Stomach (tissue), 19 donors: ENCODE measurements at places on chromosomes 7 and 10.

DNA sequence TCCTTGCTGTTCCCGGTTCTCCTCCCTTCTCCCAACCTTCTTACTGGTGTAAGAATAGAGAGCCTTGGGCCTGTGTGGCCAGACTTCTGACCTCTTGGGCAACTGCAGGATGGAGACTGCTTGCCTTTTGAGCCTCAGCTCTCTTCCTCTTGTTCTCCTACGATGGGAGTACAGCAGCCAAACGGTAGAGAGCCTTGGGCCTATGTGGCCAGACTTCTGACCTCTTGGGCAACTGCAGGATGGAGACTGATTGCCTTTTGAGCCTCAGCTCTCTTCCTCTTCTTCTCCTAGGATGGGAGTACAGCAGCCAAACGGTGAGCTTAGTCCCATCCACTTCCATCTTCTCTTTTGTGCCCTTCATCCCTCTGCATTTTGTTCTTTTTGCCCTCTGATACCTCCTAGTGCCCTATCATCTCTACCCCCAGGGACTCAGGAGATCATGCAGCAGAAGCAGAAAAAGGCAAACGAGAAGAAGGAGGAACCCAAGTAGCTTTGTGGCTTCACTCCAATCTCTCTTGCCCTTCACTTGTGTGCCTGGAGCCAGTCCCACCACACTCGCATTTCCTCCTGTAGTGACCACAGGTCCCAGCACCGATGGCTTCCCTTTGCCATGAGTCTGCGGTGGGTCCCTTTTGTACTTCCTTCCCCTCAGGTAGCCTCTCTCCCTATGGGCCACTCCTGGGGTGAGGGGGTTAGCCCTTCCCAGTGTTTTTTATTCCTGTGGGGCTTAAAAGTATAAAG is 15.3 kb downstream of the SLC25A13 start:
- DNase-seq, result no peak

GRCh38 chr10:24866604-24867583 is 85.5 kb downstream of the PRTFDC1 start:
- peak; percentile 53 for DNase-seq

GRCh38 chr10:125708971-125709503 is 10.5 kb upstream of the EDRF1 start:
- DNase-seq, result no peak

GRCh38 chr10:58932126-58932525 is 244.3 kb upstream of the PHYHIPL start:
- no peak for DNase-seq

DNA sequence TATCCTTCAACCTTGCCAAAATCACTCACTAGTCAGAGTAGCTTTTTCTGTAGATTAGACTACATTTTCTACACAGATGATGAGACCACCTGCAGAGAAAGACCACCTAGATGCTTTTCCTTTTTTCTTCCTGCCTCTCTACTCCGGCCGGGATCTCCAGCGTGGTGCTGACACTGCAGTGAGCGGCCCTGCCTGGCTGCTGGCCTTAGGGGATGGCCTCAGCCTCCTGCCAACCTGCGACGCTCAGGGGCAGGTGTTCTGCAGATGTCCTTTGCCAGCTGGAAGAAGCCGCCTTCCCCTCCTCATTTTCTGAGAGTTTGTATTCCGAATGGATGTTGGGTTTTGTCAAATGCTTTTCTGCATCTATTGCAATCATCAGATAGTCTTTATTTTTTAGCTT is 43.5 kb upstream of the NKX6-2 start:
- DNase-seq, result no peak

DNA sequence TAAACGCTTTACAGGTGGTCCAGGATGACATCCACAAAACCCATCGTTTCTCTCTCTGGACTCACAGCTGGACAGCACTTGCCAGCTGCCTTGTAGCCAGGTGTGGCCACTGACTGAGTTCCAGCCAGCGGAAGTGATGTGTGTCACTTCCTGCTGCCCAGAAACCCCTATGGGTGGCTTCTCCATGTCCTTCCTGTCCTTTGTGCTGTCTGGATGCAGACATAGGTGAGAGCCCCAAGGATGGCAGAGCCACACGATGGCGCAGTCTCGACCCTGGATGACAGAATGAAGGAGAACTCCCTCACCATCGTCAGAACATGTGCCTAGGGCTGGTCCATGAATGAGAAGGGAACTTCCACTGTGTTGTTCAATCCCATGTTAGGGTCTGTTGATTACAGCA is 22.1 kb downstream of the NMT2 start:
- DNase-seq, result no peak

DNA sequence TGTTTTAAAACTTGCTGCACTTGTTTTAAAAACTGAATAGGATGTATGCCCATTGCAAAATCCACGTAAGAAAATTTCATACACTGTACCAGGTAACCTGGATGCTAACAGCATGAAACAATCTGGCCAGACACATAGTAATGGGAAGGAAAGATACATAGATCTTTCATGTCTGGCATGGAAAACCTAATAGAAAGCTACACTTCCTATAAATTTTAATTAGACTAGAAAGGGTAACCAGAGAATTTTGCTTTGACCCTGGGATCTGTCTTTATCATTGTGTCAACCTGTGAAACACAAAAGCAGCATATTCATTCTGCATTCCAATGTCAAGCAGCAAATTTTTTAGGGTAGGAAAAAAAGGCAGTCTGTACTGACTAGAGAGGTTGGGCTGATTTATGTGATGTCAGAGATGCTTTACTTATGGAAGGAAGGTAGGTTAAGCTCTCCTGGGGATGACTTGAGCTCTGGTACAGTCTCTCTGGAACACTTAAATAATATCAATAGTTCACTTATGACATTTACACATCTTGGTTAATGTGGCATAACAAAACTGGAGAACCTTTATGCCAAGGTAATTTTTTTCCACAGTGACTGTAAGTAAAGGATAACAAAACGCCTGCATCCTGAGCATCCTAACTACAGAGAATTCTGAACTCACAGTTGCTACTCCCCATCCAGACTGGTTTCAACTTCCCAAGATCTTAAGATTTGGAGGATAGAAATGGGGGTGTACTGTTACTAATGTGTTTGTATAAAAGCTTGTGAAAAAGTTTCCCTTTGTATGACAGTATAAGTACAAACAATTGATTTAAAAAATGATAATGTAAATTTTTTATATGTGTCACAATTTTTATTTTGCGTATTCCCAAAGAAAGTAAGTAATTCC is 44.7 kb downstream of the DOCK4 start:
- no peak for DNase-seq

DNA sequence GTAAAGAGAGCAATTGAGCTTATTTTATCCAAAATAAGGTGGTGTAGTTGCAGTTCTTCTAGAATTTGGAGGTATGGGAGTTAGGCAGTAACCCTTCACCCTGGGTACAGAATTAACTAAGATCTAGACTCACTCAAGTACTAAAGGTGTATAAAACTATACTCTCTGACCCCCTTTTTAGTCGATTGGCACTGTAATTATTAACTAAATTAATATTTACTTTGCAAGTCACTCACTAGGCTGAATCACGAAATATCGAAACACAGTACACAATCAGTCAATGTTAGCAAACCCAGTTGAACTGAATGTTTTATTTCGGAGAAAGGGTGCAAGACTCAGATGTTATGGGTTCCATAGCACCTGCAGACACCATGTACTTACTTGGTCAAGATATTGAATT is 14.6 kb upstream of the CYP2C19 start:
- DNase-seq, result peak; percentile 27

DNA sequence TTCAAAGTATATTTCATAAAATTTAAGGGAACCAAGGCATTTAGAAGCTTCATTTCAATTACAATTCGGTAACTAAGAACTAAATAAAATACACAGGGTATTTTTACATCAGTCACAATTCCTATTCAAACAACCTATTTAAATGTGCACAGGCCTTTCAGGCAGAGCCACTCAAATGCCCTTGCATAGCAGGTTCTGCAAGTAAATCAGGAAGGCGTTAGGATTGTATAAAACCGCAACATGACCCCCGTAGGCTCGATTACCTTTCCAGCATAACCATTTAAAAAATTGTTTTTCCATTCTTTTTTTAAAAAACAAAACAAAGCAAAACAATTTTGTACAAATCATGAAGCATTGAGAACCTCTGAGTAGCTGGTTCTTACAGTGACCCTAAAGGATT is 289.9 kb upstream of the SP8 start:
- DNase-seq, result peak; percentile 70

- DNase-seq, result no peak
Observed at GRCh38 chr7:31065021-31065593, 13.0 kb downstream of the ADCYAP1R1 start.

- DNase-seq, result no peak
Observed at GRCh38 chr10:16519250-16519907, 2.3 kb downstream of the C1QL3 start.

GRCh38 chr7:139570626-139571025 is 47.1 kb downstream of the CLEC2L start:
- DNase-seq, result no peak

DNA sequence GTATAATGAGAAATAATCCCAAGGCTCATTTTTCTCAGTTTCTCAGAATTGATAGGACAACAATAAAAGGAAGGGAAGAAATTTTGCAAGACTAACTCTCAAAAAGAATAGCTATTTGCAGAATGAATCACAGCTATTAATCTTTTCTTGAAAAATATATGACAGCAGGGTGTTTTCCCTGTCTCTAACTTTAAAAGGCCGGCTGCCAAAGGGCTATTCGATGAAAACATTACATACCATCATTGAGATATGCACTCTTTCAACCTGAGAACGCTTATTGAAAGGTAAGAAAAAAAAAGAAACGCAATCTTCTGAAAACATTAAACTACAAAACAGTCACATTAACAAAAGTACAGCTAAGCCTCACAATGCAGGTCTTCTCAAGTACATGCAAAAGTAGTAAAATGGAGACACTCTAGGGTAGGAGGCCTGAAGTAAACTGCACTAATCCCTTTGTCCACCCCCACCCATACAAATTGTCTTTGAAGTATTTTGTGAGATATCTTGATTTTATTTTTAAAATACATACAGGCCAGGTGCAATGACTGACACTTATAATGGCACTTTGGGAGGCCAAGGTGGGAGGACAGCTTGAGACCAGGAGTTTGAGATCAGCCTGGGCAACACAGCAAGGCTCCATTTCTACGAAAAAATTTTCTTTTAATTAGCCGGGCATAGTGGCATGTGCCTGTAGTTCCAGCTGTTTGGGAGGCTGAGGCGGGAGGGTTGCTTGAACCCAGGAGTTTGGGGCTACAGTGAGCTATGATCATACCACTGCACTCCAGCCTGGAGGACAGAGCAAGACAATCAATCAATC is 83.0 kb downstream of the PARD3 start:
- DNase-seq, result no peak

DNA sequence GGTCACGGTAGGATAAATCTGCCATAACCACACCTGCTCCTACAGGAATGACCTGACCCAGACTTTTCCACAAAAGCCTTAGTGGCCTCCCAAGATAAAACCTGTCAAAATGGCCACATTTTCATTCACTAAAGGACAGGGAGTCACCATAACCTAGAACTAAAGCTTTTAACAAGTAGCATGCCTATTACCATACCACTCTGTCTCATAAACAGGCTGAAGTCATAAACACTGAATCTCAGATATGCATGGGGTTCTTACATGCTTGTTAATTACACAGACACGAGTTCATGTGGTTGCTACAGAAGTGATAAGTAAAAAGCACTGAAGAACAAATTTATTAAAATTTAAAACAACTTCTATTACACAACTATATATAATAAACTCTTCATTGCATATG is 56.0 kb downstream of the HIPK2 start:
- DNase-seq, result no peak

DNA sequence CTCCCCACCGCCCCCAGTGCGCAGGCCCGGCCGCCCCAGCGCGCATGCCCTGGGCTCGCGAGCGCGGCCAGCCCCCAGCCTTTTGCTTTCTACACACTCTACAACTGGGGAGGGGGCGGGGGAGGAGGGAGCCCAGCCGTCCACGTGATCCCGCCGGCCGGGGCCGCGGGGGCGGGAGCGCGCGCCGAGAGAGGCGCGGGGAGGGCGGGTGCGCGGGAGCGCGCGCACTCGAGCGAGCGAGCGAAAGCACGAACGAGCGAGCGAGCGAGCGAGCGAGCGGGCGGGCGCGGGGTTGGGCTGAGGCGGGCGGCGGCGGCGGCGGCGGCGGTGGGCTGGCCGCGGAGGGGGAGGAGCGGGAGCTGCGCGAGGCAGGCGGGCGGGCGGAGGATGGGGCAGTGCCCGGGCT is at the start of gene AUTS2:
AUTS2 (plus strand) TSS at position 395 of the 406 bp plus-strand sequence. CDS start 1,179 bp downstream, outside the sequence.
- DNase-seq, result peak; percentile 78

DNA sequence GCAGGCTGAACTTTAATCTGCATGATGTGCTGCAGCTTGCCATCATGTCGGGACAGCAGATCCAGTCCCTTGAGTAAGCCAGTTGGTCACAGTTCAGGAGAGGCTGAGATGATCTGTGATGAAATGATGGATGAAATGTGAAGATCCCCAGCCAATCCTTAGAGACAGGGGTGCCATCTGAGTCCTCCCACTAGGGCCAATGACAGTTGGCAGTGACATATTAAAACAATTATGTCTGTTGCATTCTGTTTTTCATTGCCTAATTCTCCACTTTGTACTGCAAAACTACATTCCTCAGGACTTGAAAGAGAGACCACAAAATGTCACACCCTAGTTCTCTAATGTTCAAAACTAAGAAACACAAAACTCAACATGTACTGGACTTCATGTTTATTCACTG is 66.3 kb upstream of the CAV2 start:
- DNase-seq, result no peak

DNA sequence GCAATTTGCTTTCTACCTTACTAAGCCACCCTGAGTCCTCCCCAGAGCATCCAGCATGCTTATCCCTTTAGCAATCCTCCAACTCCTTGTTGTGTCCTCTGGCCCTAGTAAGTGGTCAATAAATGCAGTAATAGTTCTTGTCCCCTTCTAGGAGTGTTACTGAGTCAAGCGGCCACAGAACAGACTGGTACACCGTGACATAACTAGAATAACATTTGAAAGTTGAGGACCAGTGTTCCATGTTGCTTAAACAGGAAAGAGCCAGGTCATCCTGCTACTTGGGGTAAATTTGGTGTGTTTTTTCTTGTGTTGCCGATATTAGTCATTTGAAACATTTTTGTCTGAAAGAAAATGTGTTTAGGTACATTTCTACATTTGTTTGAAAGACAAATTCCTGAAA is 4.8 kb upstream of the CDK6 start:
- DNase-seq, result no peak

- DNase-seq, result no peak
Observed at GRCh38 chr10:101096378-101096777, 34.6 kb downstream of the KAZALD1 start.

GRCh38 chr7:123537026-123537642 is 2.7 kb upstream of the IQUB start:
- peak; percentile 25 for DNase-seq
